Stimulated activated CD4-positive, alpha-beta T cell treated with anti-CD3 and anti-CD28 coated beads, Interleukin-2, amount 100 ng/mL, for 4 hours (primary cell): ENCODE measurements at places on chromosomes 2 and 18.

- no peak for DNase-seq
These were observed 1403.3 kb upstream of the SLC39A10 start for GRCh38 chr2:194253528-194254259.

DNA sequence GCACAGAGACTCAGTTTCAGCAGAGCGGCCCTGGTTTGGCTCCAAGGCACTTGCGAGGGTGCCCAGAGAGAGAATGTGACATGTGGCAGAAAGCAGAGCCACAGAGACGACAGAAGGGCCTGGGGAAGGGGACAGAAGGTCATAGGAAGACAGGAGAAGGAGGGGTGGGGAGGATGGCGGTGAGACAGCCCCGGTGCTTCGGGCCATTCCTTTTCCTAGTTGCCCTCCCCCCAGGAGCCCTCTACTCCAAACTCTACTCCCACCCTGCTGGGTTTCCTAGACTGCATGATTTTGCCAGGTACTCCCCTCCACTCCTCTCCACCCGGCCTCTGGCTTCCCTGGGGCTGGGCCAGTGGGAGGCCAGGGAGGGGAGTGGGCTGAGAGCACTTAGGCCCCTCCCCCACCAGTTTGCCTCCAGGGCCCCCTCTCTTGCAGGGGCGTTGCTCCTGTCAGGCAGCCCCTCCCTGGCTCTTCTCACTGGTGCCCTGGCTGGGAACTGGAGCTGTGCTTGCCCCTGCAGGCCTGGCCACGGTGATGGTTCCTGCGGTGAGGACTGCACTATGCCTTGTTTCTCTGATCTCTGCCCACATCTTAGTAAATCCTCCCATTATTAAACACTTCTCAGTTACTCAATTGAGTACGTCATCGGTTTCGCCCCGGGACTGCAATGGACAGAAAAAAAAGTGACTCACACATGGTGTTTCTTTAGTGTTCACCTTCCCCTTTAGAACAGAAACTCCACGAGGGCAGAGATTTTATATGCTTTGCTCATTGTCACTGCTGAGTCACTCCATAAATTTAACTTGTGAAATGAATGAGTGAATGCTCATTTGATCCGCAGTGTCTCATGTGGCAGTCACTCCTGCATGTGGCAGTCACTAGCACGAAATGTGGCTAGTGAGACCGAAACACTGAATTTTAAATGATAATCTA lies 58.7 kb upstream of the SP3 start:
- DNase-seq = no peak

GRCh38 chr18:76914314-76914713 lies 92.0 kb downstream of the ZNF236 start:
- no peak for DNase-seq

- DNase-seq = no peak
These were observed 5.2 kb downstream of the TMEM198 start for GRCh38 chr2:219548990-219549389.

- DNase-seq = no peak
These were observed 253.9 kb downstream of the AGAP1 start for GRCh38 chr2:235747786-235748091.

- DNase-seq = no peak
These were observed 90.3 kb upstream of the RAB27B start for GRCh38 chr18:54737986-54738385.

DNA sequence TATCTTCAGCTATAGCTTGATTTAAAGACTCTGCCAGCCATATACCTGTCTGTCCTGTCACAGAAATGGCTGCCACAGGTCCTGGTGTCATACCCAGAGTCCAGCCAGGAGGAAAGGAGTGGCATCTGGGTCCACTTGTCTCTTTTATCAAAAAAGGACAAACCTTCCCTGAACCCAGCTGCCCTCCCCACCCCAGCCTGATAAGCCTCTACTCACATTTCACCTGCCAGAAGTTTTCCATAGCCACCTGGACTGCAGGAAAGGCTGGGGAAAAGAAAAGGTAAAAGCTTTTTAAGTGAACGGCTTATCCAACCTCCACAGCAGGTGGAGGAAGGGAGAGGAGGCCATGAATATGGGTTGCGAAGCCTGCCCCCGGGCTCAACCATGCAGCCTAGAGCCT lies 32.8 kb downstream of the TMEM163 start:
- DNase-seq = no peak

DNA sequence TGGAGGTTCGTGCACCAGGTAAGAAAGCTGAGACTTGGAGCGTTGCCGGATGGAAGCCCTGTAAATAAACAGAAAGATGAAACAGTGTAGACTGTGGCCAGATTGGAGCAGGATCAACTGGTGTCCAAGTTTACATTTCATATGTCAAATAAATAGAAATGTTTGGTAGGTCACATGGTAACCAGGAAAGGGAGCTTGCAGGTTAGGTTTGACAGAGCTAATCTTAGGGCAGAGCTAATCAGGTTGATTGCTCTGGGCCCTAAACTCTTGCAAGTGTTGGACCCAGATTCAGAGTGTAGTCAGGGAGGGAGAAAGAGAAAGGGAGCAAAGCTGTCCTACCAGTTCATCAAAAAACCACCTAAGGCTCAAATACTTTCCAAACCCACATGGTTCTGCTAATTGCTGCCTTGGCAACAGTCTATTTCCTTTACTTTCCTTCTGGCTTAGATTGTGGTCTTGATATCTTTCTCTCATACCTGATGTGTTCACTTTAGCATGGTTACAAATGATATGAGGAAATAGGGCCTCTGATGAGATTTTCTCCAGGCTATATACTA lies 63.2 kb downstream of the G6PC2 start:
- DNase-seq = no peak
